Colonic mucosa (tissue), 4 donors: ENCODE measurements at places on chromosomes 2 and 18. TPM values are rescaled to one million over a fixed set of nuclear protein-coding genes. Genes with fewer than 3 reads are reported as not detected.
A peak's percentile ranks its signal among the peaks of the same experiment; 100 is the strongest.

The HOXD1 gene
- total RNA-seq, result 8.3 TPM

- DNase-seq, result no peak
These were observed 39.7 kb upstream of the MAP4K4 start for GRCh38 chr2:101657787-101658186.

DNA sequence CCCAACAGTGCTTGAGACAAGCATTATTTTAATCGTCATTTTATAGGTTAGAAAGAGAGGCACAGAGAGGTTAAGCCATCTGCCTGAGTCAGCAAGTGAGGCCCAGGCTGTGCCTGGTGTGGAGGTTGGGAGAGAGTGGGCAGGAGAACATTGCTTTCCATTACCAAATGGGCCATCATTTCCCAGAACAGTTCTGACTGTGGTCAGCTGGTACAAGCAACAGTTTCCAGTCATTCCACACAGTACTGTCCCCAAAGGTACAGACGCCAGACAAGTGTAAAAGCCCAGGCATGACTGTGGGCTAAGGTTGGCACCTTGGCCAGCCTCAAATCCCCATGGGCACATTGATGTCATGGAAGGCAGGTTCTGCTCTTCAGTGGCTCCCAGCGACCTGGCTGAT is 98.2 kb upstream of the LCLAT1 start:
- no peak for DNase-seq

GRCh38 chr2:41600460-41600859 is 447.4 kb upstream of the PKDCC start:
- no peak for DNase-seq

The TXNDC9 gene
- 26.2 TPM for total RNA-seq

GRCh38 chr2:31504311-31504710 is 76.4 kb downstream of the SRD5A2 start:
- peak; percentile 34 for DNase-seq
